ENCODE measurements at places on chromosomes 3 and 15.
A peak's percentile ranks its signal among the peaks of the same experiment; 100 is the strongest.

- no peak for DNase-seq
These were observed 14.1 kb upstream of the SEMA3F start for GRCh38 chr3:50140990-50141389.

- DNase-seq: no peak
These were observed 15.6 kb upstream of the PRTG start for GRCh38 chr15:55758580-55758986.

- no peak for DNase-seq
These were observed 65.9 kb downstream of the THSD4 start for GRCh38 chr15:71180986-71181853.

DNA sequence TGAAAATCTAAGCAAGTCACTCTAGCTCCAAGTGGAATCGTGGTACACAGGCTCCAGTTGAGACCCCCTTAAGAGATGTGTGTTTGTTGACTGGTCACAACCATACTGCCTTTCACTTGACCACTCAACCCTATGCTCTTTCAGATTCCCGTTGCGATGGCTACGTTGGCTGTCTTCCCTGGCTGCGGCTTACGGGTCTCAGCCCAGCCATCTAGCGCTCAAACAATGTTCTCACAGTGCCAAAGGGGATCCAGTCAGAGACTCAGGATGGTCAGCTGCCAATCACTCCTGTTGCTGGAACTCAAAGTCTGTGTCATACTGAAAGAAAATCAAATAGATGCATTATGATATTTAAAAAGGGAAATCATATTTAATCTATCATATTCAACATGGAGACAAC lies 237.6 kb downstream of the ITPR1 start:
- no peak for DNase-seq

DNA sequence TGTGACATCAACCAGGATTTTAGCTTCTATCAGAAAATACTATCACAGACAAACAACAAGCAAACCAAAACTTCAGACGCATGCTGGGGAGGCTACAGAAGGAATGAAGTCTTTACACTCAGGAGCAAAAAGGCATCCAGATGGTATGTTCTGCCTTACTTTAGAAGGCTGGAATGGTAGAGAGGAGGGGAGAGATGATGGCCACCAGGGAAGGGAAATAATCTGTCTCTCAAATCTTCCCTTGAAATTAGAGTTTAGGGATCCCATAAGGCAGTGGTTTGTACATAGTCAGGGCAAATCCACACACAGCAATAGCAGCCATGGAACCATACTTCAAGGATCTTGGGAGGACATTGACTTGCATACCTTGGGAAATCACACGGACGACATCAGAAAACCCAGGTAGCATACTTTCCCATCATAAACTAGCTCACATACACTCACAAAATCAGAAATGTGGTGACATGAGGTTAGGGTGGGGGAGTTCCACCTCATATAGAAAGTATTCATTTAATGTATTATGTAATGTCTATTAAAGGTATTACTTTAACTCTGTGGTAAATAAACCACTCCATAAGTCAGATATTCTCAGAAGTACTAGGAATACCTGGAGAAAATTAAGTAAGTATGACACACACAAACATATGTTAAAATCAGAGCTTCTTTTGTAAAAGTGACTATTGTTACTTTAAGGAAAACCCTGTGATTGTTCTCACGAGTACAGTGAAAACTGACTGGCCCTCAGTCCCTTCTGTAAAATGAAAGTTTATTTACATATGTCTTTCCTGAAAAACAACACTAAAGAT lies 9.4 kb downstream of the BTLA start:
- no peak for DNase-seq

DNA sequence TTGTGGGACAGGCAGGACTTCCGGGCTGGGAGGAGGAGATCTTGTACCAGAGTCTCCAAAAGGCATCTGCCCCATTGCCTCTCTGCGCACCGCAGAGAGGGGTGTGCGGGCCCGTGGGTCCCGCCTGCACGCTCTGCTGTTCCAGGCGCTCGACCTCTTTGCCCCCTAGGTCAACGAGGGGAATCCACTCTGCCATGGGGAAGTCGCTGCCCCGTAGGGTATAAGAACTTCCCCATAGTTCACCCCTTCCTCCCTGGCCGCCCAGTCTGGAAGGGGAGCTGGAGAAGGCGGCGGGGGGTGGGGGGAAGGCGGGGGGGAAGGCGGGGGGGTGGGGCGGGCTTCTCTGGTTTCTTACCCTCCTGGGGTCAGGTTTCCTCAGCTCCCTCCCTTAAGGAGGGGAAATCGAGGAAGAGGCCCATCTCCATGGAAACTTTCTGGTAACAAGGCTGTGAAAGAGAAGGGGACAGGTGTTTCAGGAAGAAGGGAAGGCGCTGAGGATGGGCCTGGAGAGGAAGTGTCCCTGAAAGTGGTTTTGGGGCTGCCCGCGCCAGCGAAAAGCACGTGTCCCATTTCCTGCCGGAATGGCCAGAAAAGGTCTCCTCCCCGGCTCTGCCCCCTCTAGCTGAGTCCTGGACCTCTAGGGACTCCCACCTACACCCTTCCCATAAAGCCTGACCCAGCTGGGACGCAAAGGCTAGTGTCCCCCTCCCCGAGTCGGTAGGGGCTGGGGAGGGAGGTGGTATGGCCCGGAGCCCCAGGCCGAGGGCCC lies 27.5 kb downstream of the NR1I2 start:
- peak; percentile 10 for DNase-seq

- no peak for DNase-seq
These were observed 416.1 kb downstream of the EPHA6 start for GRCh38 chr3:97230486-97230885.

- peak; percentile 38 for DNase-seq
These were observed 6.0 kb downstream of the MUC13 start for GRCh38 chr3:124928333-124929202.

DNA sequence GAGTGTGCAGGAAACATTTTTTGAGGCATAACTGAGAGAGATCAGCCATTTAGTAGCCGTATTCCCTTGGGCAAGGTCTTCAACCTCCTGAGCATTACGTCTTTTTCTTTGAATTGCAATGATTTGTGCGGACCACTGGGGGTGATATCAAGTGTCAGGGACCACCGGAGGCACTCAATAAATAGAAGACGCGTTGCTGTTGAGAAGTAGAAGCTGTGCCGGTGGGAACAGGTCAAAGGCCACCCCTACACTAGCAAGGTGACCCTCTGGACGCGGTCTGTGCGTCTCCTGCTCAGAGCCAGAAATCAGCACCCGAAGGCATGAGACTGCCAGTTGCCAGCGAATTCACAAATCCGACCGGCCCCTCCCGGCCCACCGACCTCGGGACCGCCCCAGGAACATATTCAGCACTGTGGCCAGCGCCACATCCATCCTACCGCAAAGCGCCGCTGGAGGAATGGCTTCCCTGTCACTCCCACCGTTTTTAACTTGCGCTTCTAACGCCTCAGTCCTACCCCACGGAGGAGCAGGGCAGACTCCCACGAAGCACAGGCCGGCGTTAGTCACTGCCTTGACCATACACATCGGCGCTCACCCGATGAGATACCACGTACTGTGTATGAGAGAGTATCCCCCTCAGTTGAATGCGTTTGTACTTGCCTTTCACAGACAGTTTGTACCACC lies 1.4 kb upstream of the GHSR start:
- DNase-seq: no peak

GRCh38 chr3:55000546-55000945 lies 72.7 kb upstream of the LRTM1 start:
- no peak for DNase-seq

DNA sequence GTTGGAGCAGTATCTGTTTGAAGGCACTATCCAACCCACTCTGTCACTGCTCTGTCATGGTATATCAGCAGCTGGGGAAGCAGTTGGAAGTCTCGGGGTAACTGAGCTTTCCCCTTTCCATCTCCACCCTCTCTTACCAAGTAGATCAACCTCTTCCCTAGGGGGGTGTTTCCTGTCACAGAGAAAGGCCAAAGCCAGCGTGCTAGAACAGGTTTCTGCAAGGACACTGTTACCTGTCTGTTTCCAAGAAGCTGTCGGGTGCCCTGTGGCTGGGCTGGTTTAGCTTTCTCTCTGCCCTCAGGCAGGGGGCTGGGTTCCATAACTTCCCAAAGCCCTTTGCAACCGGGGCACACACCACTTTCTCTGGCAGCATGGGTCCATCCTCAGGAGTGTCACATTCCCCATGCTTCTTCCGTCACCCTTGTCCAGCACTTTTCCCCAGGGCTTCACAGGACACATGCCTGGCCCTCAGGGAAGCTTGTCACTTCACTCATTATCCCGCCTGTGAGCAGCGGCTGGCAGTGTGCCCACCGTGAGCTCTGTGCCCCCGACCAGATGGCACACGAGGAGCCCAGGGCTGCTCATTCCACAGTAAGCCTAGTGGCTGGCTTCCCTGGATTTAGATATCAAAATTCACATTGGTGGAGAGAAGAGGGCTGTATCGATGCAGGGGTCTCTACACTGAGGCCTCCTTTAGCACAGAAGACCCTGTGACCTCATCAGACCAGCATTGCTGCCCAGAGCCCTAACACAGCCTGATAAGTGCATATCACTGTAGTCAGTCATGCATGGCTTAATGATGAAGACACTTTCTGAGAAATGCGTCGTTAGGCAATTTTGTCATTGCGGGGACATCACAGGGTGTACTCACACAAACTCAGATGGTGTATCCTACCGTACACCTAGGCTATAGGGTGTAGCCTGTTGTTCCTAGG lies 205.8 kb downstream of the SLCO3A1 start:
- DNase-seq: no peak

GRCh38 chr3:38497031-38497430 lies 891 bp downstream of the EXOG start:
- no peak for DNase-seq

DNA sequence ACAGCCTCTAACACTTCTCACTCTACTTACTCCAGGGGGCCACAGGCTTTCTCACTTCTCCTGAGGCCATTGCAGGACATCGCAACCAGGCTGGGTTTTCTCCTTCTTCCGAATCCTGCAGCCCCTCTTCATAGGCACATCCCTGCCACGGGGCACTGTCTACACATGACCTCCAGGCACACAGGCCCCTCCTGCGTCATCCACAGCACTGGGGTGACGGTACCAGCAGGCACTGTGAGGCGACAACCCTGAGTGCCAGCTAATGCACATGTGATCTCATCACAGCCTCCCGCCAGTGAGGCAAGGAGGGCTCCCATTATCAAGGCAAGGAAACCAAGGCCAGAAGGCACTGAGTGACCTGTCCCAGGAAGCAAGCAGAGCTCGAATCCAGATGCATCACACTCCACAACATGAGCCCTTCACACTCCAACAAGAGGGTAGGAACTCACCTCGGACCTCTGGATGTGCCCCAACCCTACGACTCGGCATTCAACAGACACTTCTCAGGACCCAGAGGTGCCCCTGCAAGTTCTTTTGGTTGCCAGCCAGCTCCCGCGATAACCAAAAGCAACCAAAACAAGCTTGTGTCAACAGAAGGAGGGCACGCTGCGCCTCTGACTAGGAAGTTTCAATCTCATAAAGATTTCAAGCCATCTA lies 16.7 kb downstream of the FAM174B start:
- DNase-seq: no peak
